ENCODE measurements at places on chromosomes 7 and 10.
A peak's percentile ranks its signal among the peaks of the same experiment; 100 is the strongest.

DNA sequence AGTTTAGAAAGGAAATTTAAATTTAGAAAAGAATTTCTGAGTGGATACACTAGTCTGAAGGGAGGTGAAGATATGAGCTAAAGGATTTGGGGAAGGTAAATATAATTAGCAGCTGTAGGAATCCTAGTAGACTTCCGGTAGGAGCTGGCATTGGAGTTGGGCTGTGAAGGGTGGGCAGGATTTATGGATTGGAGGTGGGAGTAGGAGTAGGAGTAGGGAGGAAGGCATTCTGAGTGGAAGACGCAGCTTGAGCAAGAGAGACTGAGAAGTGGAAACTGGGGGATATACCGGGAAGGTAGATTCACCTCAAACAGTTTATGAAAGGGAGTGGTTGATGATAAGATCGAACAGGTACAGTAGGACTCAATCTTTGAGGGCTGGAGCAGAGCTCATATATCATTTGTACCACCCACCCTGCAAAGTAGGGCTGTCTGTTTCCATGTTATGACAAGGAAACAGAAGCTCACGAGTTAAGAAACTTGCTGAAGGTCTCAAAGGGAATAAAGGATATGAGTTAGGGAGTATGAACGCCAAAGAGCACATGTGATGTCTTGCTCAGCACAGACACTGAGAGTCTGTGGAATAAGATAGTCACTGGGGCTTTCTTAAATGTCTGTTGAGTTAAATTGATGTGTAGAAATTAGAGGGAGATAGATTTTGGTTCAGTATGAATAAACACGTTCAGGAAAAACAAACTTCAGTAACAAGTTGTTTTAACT, 81.6 kb downstream of the RPS24 start:
- DNase-seq, result no peak

DNA sequence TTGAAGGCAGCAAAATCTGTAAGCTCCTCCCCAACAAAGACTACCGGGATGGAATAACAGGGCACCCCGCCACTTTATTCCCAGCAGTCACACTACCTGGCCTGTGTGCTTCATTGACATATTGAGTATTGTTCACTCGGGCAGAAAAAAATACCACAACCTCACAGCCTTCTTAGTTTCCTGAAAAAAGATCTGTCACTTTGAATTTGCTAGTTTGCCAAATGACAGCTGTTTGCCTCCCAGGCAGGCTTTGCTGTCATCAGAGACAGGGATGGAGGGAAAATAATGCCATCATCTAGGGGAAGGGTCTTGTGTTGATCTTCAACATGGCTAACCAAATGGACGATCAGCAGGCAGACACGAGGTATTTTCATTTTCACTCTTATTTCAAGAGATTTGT, 26.9 kb downstream of the BMPER start:
- no peak for DNase-seq

DNA sequence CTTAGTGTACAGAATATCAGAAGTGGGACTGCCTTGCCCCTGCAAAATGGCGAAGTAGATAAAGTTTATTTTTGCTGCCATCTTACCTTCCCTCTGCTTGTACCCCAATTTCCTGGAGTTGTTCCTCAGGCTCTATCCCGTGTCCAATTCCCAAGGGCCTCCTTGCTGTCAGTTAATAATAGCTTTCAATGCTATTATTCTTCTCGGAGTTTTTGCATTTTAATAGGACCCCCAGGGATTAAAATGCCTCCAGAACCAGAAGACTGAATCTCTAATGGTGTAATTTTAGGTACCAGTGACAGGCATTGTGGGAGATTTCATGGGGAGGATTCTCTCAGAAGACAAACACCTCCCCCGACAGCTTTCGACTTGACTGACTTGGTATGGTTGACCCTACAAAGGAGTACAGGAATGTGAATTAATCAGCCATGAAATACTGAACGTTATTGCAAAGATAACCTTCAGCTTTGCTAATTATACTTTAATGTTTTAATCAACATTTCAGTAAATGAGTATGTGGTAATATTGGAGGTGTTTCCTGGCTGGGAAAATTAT, 75.2 kb downstream of the ZNF22 start:
- DNase-seq, result no peak

- no peak for DNase-seq
These were observed 341.7 kb downstream of the DNAJB6 start for GRCh38 chr7:157678501-157678900.

DNA sequence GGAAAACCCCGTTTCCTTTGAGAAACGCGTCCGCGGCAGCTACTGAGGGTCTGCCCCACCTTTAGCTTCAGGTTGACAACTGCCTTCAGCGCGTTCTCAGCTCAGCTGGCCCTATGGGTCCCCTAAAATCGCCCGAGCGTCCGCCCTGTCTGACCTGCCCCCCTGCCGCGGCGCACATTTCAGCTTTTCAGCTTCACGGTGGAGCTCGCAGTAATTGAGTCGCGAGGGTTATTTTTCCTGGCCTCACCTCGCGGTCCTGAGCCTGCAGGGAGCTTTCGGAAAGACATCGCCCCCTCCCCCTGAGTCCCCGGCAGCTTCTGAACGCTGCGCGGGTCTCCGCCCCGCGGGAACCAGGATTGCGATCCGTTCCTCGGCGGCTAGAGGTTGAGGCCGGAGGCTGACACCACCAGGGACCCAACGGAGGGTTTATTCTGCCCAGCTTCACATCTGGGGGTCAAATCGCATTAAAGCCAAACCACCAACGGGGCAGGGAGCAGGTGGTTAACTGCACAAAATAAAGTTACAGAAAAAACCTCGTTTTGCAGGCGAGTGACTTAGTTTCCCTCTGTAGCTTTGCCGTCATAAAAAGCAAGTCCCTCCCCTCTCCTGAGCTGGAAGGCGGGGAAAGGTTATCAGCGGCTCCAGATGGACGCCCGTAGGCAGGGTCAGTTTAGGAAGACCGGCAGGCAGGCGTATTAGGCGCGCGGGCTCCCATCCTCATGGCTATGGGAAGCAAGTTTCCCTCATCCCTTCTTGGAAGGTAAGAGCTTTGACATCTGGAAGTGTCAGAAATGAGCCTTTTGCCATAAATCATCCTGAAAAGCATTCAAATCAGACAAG, 11.0 kb downstream of the TWIST1 start:
- no peak for DNase-seq

DNA sequence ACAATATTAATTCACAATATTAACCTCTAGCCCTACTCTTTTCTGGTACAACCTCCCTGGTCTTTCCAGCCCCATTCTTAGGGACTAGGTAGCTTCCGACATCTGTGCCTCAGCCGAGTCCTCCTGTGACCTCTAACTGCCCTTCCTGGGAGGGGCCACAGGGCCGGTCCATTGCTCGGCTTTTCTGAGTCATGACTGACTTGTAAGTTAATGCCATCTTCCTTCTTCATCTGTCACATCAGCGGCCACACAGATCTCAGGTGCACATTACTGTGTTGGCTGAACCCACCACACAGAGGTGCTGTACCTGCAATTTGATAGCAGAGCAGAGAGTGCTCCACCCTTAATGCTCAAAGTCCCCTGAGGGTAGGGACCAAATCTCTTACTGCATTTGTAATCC, 4.1 kb upstream of the CPA4 start:
- no peak for DNase-seq

DNA sequence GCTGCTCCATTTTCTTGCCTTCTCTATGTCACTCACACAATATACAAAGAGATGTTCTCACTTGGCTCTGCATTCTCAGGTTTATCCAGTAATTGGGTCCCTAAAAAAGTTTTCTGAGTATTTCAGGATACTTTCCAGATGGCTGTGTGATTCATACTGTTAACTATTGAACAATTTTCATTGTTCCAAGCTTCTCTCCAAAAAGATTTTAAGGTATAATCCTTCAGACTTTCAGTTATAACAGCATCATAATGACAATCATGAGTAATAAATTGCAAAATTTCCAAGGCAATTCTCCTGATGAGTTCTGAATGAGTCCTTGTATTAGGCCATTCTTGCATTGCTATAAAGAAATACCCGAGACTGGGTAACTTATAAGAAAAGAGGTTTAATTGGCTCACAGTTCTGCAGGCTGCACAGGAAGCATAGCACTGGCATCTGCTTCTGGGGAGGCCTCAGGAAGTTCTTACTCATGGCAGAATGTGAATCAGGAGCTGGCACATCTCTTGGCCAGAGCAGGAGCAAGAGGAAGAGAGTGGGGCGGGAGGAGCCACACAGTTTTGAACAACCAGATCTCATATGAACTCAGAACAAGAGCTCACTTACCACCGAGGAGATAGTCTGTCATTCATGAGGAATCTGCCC, 148.1 kb downstream of the SLC16A9 start:
- DNase-seq, result no peak

DNA sequence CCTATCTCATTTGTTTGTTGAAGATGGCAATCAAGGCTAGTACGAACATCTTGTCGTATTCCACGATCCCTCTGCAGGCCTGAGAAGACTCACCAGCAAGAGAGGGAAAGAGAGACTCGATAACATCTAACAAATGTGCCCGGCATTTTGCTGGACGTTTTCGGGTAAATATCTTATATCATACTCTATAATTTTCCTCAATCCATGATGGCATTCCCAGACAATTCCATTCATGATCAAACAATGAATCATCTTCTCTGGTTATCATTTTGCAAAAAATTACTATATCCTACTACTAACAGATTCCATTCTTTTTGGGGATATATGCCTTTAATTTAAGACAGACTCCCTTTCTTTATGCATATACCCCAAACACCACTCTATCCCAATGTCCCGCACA, 118.1 kb downstream of the TYW1B start:
- DNase-seq, result no peak

DNA sequence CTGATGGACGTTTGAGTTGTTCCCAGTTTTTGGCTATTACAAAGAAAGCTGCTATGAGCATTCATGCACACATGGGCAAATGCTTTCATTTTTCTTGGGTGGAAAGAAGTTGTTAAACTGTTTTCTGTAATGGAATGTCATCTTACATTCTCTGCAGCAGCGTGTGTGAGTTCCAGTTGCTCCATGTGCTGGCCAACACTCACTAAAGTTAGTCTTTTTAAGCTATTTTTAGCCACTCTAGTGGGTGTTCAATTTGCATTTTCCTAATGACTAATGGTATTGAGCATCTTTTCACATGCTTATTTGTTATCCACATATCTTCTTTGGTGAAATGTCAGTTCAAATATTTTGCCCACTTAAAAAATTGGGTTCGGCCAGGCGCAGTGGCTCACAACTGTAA, 82.8 kb upstream of the COL13A1 start:
- DNase-seq, result no peak

GRCh38 chr7:52956379-52956915, 79.0 kb upstream of the POM121L12 start:
- no peak for DNase-seq

DNA sequence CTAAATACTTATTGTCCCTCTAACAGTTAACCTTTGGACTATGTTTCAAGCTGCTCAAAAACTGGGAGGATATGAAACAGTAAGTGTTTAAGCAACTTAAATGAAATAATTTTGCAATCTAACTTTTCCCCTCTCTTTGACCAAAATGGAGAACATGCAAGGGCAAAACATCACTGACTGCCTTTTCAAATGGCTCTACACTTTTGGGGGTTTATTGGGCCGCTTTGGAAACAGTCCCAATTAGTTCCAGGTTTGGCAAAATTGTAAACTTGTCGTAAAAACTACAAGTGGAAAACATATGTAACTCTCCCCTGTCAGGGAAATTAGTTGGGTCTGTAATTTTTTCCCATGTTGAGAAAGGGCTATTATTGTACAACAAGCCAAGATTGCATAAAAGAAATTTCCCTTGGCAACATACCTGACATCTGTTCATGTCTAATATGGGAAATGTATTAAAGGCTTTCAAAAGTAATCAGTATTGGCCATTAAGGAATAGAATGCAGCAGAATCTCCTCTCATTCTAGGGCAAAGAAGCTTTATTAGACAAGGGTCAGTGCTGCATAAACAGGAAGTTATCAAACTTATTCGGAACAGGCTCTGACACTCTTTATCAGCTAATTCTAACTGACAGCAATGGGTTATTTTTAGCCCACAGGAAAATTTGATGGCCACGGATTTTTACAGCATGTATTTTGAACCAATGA, 157.9 kb downstream of the ARID5B start:
- no peak for DNase-seq

- no peak for DNase-seq
These were observed 9.6 kb downstream of the INSYN2A start for GRCh38 chr10:127186813-127187212.

GRCh38 chr10:96910488-96911395, 78.6 kb downstream of the LCOR start:
- DNase-seq, result peak; percentile 8

- no peak for DNase-seq
These were observed 102.1 kb downstream of the RTKN2 start for GRCh38 chr10:62166331-62167131.

DNA sequence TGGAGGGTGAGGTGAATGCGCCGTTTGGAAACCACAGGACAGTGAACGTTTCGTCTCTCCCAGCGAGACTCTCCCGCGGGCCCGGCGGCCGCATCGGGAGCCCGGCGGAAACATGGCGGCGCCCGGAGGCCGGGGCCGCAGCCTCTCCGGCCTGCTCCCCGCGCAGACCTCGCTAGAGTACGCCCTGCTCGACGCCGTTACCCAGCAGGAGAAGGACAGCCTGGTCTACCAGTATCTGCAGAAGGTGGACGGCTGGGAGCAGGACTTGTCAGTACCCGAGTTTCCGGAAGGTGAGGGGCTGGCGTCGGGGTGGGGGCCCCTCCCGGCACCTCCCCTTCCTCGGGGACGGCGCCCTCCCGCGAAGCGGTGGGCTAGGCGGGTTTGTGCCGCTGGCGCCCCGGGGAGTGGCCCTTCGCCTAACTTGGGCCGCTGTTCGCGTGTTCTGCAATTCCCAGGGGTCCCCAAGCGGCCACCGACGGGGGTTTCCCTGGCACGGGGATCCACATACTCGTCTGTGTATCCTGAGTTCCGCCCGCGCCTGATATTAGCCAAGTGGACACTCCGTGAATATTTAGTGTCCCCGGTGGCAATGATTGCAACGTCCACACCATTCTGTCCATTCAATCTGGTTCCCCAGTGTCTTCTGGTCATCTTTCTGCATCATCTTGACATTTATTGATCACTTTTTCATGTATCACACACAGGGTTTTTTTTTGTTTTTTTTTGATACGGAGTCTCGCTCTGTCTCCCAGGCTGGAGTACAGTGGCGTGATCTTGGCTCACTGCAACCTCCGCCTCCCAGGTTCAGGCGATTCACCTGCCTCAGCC, 514 bp downstream of the NHLRC2 start:
- DNase-seq, result peak; percentile 47

DNA sequence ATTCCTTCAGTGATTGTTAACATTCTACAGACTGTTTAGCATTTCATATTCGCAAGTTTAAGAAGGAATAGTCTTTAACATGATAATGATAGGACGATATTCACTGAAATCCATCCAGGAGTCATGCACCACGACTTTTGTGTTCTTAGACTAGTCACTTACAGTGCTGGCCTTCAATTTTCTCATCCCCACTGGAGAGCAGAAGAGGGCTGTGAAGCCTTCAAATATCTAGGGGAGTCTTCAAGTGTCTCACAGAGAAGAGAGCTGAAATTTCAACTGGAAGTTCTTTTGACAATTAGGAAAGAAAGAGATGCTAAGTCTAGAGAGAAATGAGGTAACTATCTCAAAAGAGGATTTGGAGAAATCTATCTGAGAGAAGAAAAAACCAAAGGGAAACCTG, 43.8 kb upstream of the TAS2R16 start:
- DNase-seq, result no peak

Data from CMK (cell line).